Kidney (tissue), 22 donors: ENCODE measurements at places on chromosomes 5 and 9. TPM values are rescaled to one million over a fixed set of nuclear protein-coding genes. Genes with fewer than 3 reads are reported as not detected.

The RC3H2 gene
- 49.9 TPM for total RNA-seq

The IGIP gene
- 15.5 TPM for total RNA-seq

The TAF11L5 gene
- not detected for total RNA-seq

The TYRP1 gene
- 0.41 TPM for total RNA-seq

The FOXD4L6 gene
- total RNA-seq, result not detected

The HRCT1 gene
- total RNA-seq, result 51.2 TPM

DNA sequence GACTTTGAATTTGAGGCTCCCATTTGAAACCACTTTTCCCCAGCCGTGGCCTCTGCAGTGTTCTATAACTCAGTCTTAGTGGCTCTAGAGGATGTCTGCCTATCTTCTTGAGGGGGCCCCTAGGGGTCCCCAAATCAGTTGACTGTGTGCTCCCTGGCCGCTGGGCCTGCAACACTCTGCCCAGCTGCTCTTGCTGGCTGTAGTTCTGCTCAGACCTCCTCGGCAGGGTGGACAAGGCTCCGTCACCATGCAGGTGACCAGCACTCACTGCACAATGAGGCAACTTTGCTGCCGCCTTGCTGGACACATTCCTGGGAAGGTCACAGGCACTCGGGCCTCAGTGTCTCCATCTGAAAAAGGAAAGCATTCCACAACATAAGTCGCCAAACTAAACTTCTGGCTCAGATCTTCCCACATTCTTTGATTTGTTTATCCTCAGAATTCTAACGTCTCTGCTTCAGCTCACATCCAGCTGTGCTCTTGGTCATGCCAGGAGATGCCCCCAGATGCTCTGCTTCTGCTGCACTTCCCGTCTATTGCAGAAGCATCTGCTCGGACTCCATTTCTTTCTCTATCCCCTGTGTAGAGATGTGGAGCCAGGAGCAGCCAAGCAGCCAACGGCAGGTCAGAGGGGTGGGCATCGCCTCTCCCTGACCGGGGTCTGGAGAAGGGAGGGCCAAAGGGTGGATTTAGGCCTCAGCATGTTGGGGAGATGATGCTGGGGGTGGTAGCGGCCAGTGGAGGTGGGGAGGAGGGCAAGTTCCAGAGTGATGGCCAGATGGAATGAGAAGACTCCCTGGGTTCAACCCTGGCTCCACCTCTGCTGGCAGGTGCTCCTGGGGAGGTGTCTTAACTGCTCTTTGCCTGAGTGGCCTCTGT, 133.6 kb downstream of the MVB12B start:
- DNase-seq, result no peak

- no peak for DNase-seq
Measured at GRCh38 chr5:111742177-111742994, 14.6 kb downstream of the NREP start.

DNA sequence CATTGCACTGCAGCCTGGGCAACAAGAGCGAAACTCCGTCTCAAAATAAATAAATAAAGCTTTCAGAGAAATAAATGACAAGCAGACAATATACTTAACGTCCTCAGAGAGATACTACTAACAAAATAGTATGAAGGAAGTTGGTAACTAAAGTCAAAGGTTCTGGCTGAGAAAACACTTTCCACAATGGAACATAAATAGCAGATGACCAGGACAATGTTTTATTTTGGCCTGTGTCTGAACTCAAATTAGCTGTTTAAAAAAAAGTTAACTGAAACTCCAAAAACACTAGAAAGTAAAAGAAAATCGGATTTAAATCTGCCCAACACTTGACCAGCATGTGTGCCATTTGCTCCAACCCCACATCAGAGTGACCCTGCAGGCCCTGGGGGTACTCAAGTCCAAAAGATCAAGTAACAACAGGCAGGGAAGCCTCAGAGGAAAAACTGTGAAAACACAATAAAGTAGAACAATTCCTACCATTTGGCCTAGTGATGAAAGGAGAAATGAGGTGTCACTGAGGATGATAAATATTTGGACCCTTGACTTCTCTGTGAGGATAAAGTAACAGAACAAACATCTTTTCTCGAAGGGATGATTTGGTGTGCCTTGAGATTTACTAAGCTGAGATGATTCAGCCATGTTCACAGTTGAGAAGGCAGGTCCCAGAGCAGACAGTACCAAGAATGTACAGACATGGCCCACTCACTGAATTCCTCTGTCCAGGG, 47.7 kb downstream of the LHFPL2 start:
- peak; percentile 96 for DNase-seq

GRCh38 chr9:28848671-28849070, 1275.4 kb upstream of the C9orf72 start:
- DNase-seq, result no peak

- no peak for DNase-seq
Measured at GRCh38 chr9:91391412-91391811, 29.7 kb upstream of the AUH start.

DNA sequence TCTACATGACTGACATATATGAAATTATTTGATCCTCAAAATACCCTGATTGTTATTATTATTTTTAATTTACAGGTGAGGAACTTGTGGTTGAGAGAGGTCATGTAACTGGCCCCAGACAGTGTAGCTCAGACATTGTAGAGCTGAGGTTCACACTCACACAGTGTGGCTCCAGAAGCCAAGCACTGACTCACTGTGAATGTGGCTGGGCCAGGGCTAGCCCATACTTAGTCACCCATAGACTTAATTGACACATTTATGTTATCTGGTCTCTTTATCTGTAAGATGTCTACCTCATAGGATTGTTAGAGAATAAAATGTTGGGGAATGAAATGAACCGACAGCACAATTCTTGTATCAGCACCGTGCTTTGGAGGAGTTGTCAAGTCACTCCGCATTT, 24.9 kb upstream of the CCDC112 start:
- DNase-seq, result no peak

- no peak for DNase-seq
Measured at GRCh38 chr5:181160152-181160754, 12.9 kb downstream of the OR2V2 start.

DNA sequence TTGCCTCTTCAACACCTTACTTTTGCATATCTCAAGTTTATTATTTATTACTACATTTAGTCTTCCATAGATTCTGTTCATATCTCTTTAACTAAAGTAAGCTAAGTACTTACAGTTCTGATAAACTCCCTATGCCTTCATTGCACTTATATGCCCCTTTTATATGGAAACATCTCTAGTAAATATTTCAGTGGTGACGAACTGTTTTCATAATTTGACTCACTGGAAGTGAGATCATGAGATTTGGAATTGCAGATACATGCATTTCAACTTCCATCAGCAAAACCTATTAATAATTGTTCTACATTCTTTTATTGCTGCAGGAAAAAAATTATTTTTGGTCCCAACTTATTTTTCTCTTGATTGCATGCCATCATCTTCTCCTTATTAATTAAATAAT, 263.5 kb downstream of the CD180 start:
- DNase-seq, result no peak
